ENCODE measurements at places on chromosomes 2 and 18.

DNA sequence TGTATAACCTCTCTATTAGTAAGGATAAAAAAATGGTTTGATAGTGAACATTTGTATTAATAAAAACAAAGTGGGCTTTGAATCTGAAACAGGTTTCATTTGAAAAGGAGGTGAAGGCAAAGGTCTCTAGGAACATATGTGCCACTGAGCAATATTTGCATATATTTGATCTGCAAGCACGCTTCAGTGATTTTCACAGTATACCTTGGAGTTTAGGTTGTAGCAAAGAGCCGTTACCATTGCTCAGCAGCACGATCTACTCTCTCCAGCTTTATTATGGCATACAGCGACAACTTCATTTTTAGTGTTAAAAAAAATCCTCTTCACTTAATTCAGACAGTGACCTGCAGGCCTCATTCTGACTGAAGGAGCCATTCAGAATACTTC lies 75.8 kb upstream of the ZEB2 start:
- DNase-seq, result no peak

DNA sequence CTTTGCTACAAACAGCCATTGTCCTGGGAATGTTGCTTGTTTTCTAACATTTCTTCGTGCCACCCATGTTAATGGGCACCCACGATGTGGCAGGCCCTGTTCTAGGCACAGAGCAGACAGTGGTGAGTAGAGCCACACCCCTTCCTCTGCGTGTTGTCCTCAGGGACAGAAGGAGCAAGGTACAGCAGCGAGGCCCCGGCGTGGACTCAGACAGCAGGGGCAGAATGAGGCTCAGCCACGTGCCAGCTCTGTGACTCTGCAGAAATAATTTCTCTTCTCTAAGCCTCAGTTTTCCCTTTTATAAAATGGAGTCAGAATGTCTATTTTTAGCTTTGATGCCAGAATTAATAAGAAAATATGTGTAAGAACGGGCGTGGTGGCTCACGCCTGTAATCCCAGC lies 401.7 kb downstream of the TSN start:
- DNase-seq, result no peak

DNA sequence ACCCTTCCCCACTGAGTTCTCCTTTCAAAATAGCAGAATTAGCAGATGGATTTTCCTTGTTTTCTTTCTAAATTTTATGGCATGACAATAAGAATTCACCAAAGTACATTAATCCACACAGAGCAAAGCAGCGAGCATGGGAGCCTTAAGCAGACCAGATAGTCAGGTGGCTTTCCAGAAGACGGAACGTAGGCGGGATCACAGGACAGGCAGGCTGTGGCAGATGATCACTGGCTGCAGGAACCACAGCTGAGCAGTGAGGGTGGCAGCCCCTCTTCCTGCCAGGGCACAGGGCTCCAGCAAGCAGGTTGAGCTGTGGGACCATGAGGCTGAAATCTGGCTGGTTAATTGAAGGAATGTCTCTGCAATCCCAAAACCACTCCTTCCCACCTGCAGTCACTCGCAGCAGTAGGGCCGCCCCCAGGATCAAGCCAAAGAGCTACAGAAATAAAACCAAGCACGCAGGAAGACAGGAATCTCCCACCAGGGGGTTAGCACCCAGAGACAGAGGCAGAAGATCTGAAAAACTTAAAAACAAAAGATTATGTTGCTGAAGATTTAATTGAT lies 259.9 kb downstream of the EIPR1 start:
- DNase-seq, result no peak

GRCh38 chr18:78717051-78717765 lies 262.4 kb upstream of the SALL3 start:
- DNase-seq, result no peak

DNA sequence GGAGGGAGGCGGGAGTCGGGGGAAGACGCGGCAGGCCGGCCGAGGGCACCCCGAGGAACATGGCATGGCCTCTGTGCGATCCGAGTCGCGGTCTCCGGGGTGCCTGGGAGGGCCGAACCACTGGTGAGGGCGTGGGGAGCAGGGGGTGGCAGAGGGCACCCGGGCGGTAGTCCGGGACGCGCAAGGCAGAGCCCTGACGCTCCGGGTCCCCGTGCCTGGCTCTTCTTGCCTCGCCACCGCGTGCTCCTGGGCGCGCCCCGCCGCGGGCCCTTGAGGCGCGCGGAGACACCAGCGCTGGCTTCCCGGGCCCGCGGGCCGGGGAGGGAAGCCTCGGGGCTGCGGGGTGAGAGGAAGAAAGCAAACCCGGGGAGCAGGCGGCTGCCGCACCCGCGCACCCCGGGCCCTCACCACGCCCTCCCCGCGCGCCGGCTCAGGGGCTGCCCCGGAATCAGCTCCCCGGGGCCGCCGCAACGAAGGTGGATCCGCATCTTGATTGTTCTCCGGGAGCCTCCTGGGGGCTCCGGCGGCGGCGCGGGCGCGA lies 4.3 kb downstream of the SOX11 start:
- DNase-seq, result no peak
